H7 (cell line): ENCODE measurements at places on chromosomes 4 and X. TPM values are rescaled to one million over a fixed set of nuclear protein-coding genes. Genes with fewer than 3 reads are reported as not detected.

DNA sequence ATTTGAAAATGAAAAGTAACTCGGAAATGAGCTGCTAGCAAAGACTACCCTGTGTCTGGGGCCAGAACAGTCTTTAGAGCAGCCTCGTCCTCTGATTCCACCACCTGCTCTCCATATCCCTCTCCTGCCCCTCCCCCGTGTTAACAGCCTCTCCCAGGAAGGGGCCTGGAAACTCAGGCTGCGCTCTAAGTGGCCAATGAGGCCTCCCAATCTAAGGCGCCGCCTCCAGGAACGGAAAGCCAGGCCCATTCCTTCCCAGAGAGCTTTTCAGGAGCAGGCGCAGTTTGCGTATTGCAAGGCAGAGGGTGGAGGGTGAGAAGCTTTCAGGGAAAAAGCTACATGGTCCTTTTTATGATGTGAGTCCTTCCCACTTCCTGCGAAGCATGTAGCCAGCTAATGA, 31.2 kb downstream of the RS1 start:
- DNase-seq: peak; percentile 76

Gene EGFL6
- 0.24 and 0.41 TPM in 2 replicates for total RNA-seq

- no peak for DNase-seq
These were observed 1611.2 kb downstream of the PCDH18 start for GRCh38 chr4:135921081-135921480.

- no peak for DNase-seq
These were observed 956.1 kb downstream of the ADGRL3 start for GRCh38 chr4:62156205-62156604.
